ENCODE measurements at places on chromosomes 12 and 14.

- DNase-seq: no peak
Measured at GRCh38 chr14:22852599-22852939, 16.2 kb downstream of the MMP14 start.

DNA sequence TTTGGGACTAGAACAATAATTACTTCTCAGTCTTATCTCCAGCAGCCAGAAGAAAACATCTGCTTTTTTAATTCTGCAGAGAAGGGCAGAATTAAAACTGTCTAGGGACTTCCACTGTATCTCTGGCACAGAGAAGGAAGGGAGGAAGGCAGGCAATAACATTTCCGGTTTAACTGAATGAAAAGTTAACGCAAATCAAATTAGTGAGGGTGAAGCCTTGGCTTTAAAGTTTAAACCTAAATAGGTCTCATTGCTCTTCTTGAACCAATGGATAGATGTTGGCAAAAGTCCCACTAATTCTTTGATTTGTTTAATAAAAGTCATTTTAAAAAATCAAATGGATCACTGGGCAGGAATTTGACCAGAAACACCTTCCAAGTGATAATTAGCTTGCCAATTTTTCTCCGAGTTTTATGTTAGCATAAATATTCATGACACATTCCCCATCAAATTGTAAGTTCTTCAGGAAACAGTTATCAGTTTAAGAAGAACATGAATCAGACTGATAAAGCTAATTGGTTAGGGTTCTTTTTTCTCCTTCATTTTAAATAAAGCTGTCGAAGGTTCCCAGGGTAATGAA, 181.9 kb downstream of the SLC15A5 start:
- no peak for DNase-seq

- no peak for DNase-seq
Measured at GRCh38 chr12:48311313-48311712, 39.4 kb downstream of the ZNF641 start.

DNA sequence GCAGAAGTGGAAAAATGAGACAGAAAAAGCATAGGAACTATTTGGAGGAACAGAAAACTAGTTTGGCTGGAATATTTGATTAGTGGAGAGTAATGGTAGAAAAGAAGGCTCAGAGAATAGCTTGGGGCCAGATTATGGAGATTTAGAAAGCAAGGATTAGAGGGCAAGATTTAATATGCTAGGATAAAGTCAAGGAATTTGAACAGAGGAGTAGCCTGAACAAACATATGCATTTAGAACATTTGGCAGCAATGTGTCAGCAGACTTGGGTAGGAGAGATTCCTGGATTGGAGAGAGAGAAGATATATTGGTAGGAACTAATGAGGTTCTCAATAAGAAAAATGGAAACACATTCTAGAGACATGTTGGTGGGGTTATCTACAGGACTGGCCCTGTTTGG, 229.2 kb upstream of the PKP2 start:
- DNase-seq: no peak

DNA sequence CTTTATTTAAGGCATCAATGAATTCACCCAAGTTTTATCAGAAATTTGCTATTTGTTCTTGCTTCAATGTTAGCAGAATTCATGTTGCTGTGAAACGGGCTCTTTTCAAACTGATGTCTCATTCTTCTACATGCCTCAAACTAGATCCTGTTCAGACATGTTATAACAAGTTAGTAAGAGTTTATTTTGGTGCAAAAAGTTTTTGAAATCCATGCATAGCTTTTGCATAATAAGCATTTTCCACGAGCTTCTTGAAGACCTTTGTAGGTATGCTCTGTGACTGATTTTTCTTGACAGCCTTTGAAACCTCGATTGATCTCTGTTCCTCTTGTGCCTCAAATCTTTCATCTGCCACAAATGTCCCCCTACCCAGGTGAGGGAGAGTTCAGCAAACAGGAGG, 275.2 kb downstream of the FOXN3 start:
- no peak for DNase-seq

Measured in thymus (tissue), 14 donors.